Stimulated activated CD8-positive, alpha-beta memory T cell treated with anti-CD3 and anti-CD28 coated beads, Interleukin-4, amount 100 ng/mL, for 4 hours (primary cell): ENCODE measurements at places on chromosomes 7 and 10.

- no peak for DNase-seq
Measured at GRCh38 chr7:104695563-104695962, 318.4 kb upstream of the KMT2E start.

GRCh38 chr7:7848892-7849291, 119.7 kb upstream of the GLCCI1 start:
- DNase-seq = no peak

DNA sequence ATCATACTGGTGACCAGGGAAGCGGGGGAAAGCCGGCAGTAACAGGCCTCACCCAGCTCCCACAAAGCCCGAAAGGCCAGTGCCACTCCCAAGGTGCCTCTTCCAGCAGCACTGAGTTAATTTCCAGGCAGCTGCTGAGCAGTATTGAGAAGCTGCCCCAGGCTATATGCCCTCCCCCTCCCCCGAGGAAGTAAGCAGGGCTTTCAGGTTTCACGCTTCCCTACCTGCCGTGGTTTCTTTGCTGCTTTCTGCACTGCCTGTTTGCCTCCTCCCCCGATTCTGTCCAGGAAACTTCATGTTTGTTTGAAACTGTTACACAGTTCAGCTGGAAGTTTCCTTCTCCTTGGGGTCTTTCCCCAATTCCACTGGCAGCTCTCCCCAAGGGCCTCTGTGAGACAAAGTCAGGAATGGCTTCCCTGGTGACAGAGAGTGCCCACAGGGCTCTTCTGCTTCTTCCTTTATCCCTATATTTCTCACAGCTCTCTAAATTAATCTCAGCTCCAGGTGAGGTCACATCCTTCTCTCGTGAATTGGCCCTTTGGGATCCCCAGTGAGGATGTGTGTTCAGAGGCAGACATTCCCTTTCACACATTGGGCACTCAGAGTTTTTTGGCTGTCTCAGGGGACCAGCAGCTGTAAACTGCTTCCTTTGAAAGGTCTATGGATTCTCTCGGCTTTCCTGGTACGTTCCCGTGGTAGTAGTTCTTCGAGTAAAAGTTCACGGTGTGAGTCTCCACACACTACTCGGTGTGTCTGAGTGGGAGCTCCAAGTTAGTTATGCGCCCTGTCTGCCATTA, 19.4 kb downstream of the C1GALT1 start:
- no peak for DNase-seq

- DNase-seq = no peak
Measured at GRCh38 chr7:93890464-93891068, at the start of gene TFPI2. Gene TFPI2 (minus strand): TSS chr7:93890753. CDS start chr7:93890678, 75 bp downstream.

DNA sequence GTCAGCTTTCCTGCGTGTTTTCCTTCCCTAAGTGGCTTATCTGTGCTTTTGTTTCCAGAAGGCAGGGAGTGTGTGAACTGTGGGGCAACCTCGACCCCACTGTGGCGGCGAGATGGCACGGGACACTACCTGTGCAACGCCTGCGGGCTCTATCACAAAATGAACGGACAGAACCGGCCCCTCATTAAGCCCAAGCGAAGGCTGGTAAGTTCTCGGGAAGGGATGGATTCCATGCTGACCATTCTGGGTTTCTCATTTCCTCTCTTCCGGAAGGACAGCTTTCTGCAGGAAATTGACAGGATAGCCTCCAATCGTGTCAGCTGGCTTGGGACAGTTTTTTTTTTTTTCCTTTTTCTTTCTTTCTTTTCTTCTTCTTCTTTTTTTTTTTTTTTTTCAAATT, 9.4 kb downstream of the GATA3 start:
- DNase-seq = no peak

DNA sequence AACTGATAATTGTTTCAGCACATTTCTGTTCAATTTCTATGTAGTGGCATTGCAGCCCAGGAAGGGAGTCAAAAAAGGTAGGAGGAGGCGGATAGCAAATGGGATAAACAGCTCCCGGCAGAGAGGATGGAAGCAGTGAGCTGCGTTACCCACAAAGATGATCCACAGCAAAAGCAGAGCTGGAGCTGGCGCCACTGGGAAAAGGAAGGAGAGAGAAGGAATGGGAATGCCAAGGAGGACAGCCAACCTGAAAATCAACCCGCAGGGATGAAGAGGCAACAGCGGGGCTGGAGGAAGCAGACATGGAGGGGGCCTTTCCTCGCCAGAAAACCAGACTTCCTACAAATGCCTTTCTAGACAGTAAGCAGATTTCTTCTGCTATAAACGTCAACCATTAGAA, 82.7 kb upstream of the ADAM12 start:
- no peak for DNase-seq

DNA sequence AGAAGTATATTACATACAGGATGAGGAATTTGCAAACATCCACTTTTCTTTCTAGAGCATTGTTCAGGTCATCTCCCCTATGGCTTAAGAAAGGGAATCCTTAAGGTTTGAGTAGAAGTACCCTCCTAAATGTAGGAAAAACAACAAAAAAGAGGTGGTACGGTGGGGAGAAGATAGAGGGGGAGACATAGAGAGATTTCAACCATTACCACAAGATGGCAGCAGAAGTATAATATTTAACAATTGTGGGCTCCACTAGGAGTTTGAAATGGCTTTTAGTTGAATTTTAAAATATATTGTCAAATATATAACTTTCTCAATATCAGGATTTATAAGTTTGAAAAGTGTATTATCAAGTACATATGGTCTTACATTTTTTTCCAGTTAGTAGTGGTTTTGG, 72.7 kb upstream of the PRKG1 start:
- DNase-seq = no peak

DNA sequence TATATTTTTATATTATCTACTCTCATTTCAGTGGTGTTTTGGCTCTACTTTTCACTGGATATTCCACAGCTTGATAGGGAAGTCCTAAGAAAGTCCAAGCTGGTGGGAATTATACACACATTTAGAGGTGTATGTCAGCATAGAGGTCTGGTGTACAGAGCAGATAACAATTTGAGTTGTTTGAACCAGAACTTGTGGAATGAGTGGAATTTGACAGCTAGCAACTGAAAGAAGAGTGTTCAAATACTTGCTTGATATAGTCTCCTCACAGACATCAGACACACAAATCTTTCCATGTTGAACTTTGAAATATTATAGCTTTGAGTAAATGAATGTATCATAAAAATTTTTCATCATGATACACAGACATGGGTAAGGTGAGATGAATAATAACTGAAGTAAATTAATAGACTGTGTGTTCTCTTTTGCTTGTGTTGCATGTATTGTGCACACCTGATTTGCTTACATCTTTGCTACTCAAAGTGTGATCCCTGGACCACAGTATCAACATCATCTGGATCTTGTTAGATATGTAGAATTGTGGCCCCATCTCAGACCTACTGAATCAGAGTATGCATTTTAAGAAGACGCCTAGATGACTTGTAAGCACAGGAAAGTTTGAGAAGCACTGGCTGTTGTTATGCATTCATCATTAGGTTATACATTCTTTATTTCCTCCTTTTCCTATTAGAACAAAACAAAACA, 91.5 kb downstream of the ABCA13 start:
- DNase-seq = no peak
